ENCODE measurements at places on chromosomes 5 and 9.

DNA sequence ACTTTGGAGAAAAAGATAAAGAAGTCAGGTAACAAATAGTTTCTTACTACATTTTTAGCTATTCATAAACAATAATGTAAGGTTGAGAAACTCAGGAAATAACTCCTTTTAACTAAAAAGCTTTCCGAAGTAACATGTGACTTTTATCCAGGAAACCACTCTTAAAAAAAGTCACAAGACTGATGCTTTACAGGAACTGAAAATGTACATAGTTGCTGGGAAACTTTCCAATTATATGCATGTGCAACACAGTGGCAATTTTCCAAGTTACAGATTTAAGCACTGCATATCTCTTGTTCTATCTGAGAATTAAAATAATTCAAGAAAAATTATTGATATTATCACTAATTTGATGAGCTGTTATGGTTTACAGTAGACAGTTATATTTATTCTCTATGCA lies 105.2 kb downstream of the CDH10 start:
- no peak for DNase-seq

DNA sequence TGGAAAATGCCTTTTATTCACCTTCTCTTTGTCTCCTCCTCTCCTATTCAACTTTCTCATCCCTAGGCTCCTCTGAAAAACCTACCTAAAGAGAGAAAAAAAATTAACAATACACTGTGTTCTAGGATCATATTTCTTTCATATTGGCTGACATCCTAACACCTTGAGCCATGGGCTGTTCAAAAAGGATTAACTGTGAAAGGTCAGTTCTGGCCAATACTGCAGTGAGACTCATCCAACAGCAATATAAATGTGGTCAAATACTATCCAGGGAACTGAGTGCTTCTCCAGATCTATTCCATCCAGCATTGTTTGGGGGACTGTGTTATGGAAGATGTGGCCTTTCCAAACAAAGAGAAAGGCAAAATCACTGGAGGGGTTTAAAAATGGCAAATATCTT lies 131.1 kb upstream of the MOCS2 start:
- DNase-seq, result no peak

GRCh38 chr5:102099766-102100331 lies 196.2 kb downstream of the SLCO4C1 start:
- no peak for DNase-seq

- DNase-seq, result peak; percentile 11
Observed at GRCh38 chr9:82101475-82101874, 112.9 kb downstream of the SPATA31D1 start.

DNA sequence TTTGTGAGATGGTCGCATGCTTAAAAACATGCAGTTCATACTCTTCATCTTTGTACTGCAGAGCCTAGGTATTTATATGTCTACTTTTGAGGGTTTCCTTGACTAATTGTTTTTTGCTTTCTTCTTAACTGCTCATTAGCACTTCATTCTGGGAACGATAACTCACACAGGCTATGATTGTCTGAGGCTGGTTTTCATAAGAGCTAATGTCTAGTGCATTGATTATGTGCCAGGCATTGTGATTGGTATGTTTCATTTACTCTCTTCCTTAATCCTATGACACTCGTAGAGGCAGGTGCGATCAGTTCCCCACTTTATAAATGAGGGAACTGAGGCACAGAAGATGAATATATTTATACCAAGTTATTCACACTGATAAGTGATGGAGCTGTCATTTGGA lies 93.6 kb downstream of the INSYN2B start:
- DNase-seq, result no peak

- DNase-seq, result no peak
Observed at GRCh38 chr5:132060501-132061161, at the start of gene IL3. Gene IL3 (plus strand): TSS chr5:132060655. CDS start chr5:132060707, 52 bp downstream.

DNA sequence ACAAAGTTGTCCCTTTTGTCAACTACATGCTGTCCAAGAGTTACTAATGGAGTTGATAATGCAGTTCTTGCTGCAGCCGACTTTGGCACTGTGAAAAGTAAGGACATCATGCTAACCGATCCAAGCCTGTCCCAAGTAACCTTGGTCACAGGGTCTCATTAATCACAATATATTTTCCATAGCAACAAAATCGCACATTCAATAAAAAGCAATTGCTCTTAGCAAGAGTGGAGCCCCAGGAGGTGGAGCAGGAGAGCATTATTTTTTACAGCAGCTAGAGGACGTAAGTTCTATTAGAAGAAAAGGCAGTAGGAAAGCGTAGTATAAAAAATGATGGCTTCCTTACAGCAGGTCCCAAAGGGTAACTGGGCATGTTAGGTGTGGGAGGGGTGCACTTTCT lies 570.3 kb downstream of the EBF1 start:
- DNase-seq, result no peak

GRCh38 chr5:42059291-42059690 lies 134.2 kb downstream of the FBXO4 start:
- DNase-seq, result no peak

- DNase-seq, result no peak
Observed at GRCh38 chr9:4769321-4770080, 23.2 kb upstream of the RCL1 start.

DNA sequence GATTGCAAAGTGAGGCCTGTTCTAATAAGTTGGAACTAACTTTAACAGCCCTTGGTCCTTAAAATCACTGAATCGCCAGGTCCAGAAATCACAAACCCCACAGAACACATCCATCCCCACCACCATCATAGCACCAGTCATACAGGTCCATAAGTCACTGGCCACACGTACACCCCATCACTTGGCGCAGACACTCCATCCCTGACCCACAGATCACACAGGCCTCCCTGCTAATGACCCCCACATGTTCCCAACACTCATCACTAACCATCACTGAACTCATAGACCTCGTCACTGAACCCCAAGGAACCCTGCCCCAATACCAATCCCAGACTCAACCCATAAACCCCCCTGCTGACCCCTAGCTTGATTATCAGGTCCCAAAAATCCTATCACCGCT lies 41.2 kb upstream of the ZNF300 start:
- no peak for DNase-seq

DNA sequence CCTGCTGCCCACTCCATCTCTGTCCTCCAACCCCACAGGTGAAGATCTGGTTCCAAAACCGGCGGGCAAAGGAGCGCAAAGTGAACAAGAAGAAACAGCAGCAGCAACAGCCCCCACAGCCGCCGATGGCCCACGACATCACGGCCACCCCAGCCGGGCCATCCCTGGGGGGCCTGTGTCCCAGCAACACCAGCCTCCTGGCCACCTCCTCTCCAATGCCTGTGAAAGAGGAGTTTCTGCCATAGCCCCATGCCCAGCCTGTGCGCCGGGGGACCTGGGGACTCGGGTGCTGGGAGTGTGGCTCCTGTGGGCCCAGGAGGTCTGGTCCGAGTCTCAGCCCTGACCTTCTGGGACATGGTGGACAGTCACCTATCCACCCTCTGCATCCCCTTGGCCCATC lies 6.4 kb upstream of the SLC6A7 start:
- no peak for DNase-seq

- no peak for DNase-seq
Observed at GRCh38 chr5:149410071-149410470, 31.0 kb upstream of the IL17B start.

DNA sequence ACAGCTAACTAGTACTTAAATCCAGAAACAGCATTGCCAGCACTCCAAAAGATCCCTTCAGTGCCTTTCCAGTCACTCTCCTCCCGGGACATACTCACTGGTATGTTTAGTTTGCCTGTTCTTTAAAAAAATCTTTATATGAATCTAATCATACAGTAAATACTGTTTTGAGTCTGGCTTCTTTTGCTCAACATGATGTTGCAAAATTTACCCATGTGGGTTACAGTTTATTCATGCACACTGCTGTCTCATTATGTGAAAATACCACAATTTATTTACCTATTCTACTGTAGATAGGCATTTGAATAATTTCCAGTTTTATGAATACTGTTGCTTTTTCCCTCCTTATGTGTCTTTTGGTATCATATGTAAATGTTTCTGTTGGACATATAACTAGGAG lies 13.5 kb downstream of the NDFIP1 start:
- DNase-seq, result no peak

DNA sequence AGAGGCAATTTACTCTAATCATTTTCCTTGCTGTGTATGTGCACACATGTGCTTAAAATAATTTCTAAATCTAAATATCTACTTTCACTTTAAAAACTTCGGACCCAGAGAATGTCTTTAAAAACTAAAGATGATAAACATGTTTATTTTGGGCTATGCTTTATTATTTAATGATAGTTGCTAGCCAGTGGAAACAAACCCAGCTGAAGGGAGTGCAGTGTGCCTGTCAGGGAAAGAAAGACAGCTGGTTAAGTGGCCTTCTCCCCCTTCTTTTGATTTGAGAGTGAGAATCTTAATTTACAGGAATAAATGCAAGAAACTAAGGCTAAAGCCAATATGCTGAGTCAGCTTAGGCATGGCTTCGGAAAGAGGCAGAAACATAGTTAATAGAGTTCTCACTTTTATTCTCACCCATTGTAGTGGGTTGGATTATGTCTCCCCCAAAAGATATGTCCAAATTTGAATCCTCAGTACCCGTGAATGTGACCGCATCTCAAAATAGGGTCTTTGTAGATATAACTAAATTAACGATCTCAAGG lies 111.4 kb downstream of the DCP2 start:
- DNase-seq, result no peak

GRCh38 chr9:60545346-60545877 lies 368.8 kb upstream of the SPATA31A5 start:
- DNase-seq, result no peak

- no peak for DNase-seq
Observed at GRCh38 chr5:84092738-84093137, 291.9 kb downstream of the EDIL3 start.

- peak; percentile 36 for DNase-seq
Observed at GRCh38 chr5:100902440-100903038, 543 bp downstream of the ST8SIA4 start.

DNA sequence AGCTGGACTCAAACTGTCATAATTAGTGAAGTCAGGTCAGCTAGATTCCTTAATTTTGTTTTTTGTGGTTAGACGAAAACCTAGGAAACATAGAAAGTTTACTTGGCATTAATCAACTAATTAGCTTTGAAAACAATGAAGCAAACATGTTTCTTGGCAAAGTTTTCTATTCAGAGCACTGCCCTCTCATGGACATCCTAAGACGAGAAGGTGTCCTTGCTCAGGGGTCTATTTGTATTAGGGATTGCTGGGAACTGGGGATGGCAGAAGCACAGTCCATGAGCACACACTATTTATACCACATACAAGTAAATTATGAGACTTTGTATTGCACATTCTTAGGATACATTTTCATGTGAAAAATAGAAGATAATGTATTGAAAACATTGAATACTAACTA lies 49.7 kb downstream of the POC5 start:
- DNase-seq, result no peak

GRCh38 chr9:107487521-107488374 lies 1.8 kb downstream of the KLF4 start:
- peak; percentile 89 for DNase-seq

- DNase-seq, result no peak
Observed at GRCh38 chr5:68046445-68046844, 169.1 kb upstream of the PIK3R1 start.

DNA sequence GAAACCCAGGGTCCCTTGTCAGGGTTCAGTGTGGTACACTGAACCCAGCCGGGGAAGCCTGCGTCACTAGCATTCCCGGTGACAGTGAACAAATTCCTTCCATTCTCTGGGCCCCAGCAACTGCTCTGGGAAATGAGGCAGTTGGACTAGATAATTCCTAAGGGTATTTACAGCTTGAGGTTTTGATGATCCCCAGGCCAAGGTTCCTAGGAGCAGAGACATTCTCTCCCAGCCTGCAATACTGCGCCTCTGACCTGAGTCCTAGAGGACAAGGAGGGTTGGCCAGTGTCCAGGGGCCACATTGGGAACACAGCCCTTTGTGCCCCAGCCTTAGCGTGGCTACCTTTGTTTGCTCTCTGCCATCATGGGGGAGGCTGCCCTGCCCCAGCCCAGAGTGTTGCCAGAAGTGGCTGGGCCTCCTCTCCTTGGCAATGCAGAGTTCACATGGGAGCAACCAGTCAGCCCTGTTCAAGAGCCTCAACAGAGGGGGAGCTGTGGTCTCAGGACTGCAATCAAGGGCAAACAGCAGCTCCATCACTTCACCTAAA lies 178.2 kb downstream of the SEC61B start:
- peak; percentile 79 for DNase-seq

DNA sequence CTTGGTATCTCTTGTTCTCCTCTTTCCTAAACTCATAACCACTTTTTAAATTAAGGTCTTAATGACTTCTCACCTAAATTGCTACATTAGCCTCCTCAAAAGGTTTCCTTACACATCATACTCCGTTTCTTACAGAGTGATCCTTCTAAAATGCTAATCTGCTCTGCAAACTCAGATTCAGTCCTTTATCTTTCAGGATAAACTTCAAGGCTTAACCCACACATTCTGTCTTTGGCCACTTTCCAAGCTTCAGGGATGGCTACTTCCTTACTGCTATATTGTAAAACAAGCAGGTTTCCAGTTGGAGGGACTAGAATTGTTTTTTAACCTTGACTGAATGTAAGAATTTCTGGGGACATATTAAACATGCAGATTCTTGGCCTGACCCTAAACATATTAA lies 105.5 kb upstream of the CHD1 start:
- no peak for DNase-seq

DNA sequence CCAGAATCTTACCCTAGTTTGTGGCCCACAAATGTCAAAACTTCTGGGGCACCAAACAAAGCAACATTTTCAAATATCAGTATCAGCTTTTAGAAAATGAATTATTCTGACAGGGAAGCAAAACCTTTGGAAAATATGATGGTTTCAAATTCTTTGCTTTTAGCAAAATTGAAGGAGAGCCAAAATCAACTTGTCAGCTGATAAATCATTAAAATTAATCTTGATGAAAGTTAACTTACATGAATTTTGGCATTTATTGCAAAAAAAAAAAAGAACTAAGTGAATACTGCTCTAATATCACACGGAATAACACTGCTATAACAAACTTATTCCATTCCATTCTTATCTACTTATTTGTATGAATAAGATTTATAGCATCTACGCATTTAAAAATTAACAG lies 158.1 kb upstream of the TARS1 start:
- no peak for DNase-seq

DNA sequence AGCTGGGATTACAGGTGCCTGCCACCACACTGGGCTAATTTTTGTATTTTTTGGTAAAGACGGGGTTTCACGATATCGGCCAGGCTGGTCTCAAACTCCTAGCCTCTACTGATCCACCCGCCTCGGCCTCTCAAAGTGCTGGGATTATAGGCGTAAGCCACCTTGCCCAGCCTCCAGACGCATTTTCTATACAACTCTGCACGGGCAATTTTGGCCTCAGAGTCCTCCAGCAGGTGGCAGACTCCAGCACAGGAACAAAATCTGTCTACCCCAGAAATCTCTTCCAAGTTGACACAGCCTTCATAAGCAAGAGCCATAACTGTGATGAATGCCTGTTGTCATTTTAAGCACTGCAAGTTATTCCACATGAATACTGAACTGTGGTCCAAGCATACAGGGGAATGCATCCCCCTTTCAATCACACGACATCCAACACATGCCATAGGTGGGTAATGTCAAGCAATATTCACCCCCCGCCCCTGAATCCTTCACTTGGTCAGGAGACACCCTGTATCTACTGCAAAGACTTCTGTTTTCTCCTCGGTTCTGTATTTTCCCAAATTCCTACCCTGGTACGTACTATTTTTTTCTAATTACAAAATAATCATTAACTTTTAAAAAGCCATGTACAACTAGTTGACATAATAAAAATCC lies 50.8 kb downstream of the ALDH7A1 start:
- peak; percentile 40 for DNase-seq

Data from ELF-1 (cell line).